ENCODE measurements at places on chromosomes 4 and X.

DNA sequence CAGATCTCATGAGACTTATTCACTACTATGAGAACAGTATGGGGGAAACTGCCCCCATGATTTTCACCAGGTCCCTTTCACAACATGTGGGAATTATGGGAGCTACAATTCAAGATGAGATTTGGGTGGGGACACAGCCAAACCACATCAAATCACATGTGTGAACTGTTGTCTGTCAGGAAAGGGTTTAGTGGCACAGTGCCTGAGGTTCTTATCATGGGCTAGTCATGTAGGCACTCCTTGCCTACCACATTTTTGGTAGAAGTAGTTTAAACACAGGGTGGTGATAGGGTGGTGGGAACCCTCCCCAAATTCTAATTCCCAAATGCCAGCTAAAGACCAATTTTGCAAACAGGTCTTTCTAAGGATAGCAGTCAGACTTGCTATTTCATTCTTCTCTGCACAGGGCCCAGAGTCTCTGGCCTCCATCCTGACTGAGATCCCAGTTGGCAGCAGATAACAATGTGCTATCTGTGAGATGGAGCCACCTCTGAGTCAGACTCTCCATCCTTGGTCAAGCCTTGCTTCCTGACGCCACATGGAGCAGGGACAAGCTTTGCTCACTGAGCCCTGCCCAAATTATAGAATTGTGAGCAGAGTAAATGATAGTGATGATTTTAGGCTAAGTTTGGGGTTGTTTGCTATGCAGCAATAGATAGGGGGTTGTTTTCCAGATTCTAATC, 33.5 kb upstream of the SETD7 start:
- no peak for DNase-seq

DNA sequence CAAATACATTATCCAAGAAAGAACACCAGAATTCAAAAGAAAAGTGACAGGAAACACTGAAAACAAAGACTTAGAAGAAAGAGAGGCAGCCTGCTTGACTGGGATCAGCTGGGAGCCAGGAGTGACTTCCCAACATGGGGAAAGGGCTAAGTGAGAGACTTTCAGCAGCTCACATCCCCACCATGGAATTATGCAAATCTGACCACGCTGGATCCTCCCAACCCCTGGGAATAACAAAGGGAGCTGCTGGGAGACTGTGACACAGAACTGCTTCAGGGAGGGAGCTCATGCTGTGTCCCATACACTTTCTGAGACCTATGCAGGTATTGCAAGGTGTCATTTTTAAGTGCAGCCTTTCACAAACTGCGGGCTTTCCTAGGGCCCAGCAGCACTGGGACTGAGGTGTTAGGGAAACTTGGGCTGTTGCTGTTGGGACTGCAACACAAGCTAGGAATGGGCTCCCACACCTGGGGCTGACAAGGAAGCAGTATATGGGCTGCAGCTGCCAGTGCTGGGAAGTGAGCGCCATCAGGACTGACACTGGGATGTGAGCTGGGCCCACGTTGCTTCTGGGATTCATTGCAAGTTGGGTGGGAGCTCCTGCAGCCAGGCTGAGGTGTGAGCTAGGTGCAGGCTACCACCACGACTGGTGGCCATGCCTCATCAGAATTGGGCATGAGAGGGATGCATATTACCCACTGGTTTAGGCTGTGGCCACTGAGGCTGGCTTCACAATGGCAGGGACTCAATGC, 139.1 kb downstream of the KDR start:
- DNase-seq, result no peak

DNA sequence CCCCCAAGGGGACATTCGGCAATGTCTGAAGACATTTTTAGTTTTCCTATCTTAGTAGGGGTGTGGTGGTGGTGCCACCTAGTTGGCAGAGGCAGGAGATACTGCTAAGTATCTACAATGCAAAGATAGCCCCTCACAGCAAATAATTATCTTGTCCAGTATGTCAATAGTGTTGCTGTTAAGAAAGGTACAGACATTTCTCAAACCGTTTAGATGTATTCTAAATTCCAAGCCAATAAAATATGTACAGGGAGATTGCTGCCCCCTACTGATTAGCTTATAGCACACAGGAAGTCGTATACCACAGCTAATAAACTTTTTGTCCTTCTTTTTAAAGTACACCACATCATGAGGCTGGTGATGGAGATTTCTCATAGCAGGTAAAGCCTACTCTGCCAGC, 260.5 kb downstream of the TMA16 start:
- no peak for DNase-seq

GRCh38 chr4:26937139-26937538, 76.5 kb downstream of the STIM2 start:
- no peak for DNase-seq

- no peak for DNase-seq
Observed at GRCh38 chrX:118862091-118862490, 38.5 kb downstream of the ZCCHC12 start.

DNA sequence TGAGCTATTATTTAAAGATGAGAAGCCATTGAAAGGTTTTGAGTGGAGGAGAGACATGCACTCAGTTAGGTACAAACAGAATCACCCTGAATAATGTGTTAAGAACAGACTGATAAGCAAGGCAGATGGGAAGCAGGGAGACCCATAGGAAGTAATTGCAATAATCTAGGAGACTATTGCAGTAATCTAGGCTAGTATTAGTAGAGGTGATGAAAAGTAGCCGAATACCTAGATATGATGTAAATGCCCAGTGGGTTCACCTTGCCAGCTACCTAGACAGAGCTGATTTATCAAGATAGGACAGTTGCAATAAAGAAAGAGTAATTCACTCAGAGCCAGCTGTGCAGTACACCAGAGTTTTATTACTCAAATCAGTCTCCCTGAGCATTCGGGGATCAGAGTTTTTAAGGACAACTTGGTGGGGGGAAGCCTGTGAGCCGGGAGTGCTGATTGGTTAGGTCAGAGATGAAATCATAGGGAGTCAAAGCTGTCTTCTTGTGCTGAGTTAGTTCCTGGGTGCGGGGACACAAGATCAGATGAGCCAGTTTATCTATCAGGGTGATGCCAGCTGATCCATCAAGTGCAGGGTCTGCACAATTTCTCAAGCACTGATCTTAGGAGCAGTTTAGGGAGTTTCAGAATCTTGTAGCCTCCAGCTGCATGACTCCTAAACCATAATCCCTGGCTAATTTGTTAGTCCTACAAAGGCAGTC, 427.5 kb downstream of the RPA4 start:
- no peak for DNase-seq

DNA sequence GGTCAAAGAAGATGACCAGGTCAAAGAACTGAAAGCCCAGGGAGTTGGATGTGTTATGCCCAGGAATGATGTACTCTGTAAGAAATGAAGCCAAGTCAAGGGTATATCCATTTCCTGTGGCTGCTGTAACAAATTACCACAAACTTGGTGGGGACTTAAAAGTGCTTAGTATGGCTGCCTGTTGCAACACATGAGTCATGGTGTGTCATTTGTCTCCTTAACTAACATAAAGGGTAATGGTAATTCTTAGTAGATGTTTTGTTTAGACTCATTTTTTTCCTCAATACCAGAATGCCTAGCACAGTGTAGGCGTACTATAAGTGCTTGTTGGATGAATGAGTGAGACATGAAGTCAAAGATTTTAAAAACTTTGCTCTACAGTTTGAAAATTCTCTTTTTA, 45.7 kb downstream of the SYTL5 start:
- no peak for DNase-seq

GRCh38 chrX:108245462-108245861, 153.9 kb downstream of the ATG4A start:
- no peak for DNase-seq

GRCh38 chr4:122100508-122100907, 51.6 kb upstream of the BLTP1 start:
- no peak for DNase-seq

- DNase-seq, result no peak
Observed at GRCh38 chr4:67922697-67923096, 38.9 kb upstream of the TMPRSS11D start.

DNA sequence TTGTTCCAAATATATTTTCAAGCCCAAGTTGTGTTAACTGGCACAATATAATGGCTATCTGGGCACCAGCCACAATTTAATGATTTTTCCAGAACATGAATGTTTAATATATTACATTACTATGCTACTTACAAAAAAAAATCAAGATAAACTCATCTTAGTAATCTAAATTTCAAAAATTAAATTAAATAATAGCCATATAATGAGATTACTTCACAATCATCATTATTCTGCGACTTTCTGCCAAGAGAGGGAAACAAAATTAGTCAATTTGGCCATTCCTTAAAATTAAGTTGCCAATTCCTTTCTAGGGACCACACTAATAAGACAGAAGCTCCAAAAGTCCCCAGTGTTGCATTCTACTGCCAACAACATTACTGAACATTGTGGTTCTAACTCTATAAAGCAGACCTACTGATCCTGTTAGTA, 7.5 kb downstream of the NEK1 start:
- no peak for DNase-seq

DNA sequence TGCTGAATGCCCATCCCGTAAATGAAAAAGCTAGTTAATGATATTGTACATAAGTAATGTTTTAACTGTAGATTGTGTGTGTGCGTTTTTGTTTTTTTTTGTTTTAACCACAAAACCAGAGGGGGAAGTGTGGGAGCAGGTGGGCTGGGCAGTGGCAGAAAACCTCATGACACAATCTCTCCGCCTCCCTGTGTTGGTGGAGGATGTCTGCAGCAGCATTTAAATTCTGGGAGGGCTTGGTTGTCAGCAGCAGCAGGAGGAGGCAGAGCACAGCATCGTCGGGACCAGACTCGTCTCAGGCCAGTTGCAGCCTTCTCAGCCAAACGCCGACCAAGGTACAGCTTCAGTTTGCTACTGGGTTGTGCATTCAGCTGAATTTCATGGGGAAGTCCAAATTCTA, at the start of gene SPP1:
Gene SPP1, plus strand, starts transcription at position 249 of the 400 bp plus-strand sequence. CDS start 1,182 bp downstream, outside the sequence.
- no peak for DNase-seq

GRCh38 chrX:41033299-41033698, 51.9 kb upstream of the USP9X start:
- no peak for DNase-seq

DNA sequence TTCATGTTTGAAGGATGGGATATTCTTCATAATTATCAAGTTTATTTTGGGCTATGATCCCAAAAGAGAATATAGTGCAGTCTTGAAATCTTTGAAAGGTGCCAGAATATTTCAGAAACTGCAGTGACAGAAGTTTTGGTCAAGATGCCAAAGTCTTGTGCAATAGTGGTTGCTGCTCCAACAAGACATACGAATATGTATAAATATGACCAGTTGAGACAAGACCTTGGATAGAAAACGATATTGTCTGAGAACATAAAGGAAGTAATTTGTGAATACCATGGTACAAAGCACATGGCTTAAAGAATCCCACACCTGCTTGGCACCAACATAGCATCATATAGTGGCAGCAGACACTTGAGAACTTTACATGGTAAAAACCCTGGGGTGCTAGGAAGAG, 48.6 kb upstream of the AMELX start:
- no peak for DNase-seq

DNA sequence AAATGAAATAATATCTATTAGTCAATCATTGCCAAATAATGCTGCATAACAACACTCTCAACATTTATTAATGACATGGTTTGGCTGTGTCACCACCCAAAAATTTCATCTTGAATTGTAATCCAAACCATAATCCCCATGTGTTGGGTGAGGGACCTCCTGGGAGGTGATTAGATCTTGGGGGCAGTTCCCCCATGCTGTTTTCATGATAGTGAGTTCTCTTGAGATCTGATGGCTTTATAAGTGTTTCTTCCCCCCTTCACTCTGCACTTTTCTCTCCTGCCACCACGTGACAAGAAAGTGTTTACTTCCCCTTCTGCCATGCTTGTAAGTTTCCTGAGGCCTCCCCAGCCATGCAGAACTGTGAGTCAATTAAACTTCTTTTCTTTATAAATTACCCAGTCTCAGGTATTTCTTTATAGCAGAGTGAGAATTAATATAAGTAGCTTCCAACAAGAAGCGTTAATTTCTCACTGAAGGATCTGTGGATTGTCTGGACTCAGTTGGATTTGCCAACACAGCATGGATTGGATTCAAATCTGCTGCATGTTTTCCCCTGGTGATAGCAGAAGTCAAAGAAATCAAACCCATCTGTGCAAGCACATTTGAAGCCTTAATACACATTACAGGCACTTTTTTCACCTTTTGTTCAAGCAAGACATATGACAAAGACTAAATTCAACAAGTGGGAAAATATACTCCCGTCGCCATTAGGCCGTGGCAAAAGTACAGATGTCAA, 216.6 kb downstream of the PDGFC start:
- DNase-seq, result no peak

- no peak for DNase-seq
Observed at GRCh38 chr4:12729384-12729783, 754.8 kb downstream of the RAB28 start.

DNA sequence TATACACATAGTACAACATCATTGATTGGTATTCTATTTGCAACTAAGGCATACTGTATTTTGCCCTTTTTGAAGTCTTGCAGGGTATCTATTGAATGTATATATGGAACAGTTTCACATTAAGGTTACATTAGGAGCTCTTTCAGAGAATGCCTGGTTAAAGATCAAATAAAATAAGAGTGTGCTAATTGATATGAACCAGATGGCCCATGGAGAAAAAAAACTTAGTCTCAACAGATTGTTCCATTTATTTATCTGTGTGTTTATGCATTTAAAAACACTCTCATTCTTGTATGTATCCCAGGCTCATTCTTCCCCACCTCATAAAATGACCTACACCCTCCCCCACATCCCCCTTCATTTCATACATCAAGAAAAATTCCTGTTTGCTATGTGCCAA, 35.2 kb upstream of the GRIA2 start:
- no peak for DNase-seq

DNA sequence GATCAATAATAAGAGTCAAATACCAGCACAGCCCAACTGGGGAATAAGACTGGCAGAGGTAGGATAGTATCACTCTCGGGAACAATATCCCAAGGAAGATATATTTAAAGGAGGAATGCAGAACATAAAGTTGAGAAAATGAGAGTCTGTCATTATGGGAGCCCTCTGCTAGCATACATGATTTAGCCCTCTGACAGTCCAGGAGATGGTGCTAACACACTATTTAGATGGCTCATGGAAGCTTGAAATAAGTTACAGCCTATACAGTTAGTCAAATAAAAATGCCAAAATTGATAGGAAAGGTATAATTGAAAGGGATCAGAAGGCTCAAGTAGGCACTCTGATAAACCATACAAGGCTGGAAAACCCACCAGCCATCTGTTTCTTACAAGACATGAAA, 201.0 kb upstream of the NEIL3 start:
- no peak for DNase-seq

GRCh38 chrX:141185366-141185765, 8.4 kb upstream of the LDOC1 start:
- DNase-seq, result no peak

- DNase-seq, result no peak
Observed at GRCh38 chr4:119667802-119668201, 39.2 kb upstream of the PDE5A start.

GRCh38 chr4:36187723-36188333, 56.5 kb downstream of the ARAP2 start:
- DNase-seq, result no peak

DNA sequence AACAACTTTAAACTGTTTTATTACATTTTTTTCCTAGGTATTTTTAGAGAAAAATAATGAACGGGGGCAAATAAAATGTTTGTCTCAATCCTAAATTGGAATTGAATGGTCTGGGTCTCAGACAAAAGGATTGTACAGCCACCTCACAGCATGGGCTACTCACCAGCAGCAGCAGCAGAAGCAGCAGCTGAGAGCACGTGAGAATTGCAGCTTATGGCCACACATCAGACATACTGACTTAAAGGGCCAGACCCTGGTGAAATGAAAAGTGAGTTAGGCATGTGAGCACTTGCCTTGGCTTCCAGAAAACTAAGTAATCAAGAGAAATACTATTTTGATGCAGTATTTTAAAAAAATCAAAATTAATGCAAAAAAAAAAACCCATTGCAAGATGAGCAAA, 56.6 kb downstream of the AASDH start:
- DNase-seq, result no peak

GRCh38 chr4:62927574-62927973, 1481.7 kb downstream of the TECRL start:
- no peak for DNase-seq
